Fibroblast of mammary gland (primary cell): ENCODE measurements at places on chromosomes 16 and 17.

- DNase-seq, result no peak
Measured at GRCh38 chr17:3276126-3276525, 22.0 kb downstream of the OR3A1 start.

GRCh38 chr17:63542942-63543821 lies 7.1 kb upstream of the DCAF7 start:
- DNase-seq, result no peak

- DNase-seq, result peak; percentile 92
Measured at GRCh38 chr16:2769675-2770056, 7.4 kb downstream of the ELOB start.

DNA sequence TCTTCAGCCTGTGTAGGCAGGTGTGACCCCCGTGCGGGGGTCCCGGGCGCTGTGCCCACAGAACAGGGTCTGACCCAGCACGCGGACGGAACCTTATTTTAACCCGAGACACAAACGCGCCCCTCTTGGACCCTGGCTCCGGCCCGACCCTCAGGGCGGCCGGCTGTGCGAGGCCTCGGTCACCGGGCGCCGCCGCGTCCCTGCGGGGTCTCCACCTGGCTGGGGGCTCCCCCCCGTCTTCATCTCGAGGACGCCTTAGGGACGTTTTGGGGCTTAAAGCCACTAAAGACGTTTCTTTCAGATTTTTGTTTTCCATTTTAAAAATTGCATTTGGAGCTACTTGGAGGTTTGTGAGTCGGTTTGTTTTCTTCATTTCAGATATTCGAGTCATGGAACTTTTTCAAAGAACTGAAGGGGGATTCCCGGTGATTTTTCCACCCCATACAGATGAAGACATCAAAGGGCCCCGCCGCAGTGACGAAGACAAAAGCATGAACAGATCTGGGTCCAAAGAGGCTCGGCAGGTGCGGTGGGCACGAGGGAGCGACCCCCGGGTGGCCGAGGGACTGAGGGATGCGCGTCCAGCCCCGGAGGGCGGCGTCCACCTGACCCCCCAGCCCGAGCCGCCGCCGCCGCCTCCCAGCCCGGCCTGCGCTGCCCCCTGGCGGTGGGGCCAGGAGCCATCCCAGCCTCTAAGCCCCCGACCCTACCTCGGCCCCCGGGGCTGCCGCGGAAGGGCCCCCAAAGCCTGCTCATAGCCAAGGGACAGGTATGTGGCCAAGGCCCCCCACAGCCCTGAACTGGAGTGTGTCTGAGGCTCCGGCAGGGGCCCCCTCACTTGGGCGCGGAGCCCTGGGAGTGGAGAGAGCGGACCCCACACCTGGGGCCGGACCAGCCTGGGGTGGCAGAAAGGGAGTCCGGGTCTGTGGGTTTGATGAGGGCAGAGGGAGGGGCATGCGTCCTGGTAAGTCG lies 3.8 kb upstream of the CD7 start:
- DNase-seq, result no peak

DNA sequence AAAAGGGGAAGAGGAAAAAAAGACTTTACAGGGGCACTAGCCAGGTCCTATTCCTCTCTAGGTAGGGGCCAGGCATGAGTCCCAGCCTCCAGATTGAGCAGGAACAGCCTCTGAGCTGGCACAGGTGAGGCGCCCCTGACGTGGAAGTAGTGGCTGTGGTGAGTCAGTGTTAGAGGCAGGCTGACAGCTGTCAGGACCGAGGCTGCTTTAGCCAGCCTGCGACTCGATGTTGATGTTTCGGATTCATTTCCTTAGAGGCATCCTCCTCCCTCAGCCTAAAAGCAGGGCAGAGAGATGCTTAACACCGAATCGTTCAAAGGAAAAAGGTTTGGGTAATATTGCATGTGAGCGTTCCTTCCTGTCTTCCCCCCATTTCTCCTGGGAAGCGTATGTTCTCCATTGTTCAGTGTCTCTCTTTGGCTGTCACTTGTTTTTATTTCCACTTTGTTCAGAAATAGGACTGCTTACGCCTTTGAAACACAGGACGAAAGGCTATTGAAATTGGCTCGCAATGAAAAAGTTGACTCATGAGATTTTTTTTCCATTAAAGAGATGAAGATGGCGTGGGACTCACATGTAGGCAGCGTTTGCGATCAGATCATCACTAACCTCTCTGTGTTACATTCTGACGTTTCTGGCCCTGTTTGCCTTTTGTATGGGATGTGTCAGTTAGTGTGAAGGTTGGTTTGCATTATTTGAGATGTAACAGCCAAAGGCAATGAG lies 1.3 kb downstream of the KIAA0513 start:
- DNase-seq, result peak; percentile 83

DNA sequence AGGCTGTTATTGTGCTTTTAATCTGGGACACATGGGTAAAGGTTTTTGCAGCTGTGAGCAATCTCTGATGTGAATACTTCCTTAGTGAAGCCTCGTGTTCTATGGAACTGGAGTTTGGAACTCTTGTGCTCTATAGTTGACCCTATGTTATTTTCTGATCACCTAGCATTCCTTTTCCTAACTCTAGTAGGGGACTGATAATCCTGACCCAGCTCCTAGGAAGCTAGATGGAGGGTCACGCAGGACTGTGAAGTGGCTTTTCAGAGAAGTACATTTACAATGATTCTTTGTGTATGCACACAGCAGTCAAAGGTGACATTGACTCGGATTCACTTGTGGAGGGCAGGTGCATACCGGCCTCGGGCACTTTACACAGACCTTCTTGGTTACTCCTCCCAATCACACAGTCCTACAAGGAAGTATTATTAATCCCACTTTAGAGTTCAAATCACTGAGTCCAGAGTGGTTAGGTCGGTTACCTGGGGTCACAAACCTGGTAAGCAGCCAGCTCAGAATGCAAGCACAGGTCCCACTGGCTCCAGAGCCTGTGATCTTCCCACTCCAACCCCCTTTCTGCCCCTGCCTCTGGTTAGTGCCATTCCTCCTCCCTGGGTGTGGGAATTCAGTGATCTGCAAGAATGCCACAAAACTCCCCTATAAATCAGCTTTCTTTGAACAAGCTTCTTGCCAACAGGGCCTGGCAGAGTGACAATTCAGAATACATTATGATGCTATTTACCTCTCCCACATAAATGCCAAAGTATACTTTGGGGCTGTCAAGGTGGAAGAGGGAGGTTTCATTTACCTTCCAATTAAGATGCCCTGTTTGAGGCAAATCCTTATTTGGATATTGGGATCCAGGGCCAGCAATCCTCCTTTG lies 7.1 kb downstream of the CHD9NB start:
- DNase-seq, result no peak

DNA sequence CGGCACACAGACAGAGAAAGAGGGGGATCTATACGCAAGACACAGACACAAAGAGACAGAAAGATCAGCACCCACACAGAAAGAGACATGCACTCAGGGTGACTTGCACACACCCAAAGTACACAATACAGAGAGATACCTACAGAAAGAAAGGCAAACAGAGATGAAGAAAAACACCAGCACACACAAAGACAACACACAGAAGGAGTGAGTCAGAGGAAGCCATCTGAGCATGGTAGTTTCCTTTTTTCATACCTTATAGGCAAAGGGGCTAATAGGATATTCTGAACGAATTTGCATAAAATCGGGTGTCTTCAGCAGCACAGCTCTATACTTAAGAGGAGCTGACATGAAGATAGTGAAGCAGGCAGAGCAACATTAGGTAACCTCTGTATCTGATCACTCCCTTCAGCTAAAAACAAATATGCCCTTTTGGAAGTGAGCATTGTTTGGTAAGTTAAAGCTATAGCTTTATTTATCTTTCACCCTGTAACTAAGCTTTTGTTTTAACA lies 198.6 kb downstream of the AATF start:
- peak; percentile 8 for DNase-seq

GRCh38 chr17:43471585-43472160 lies 12.1 kb upstream of the DHX8 start:
- DNase-seq, result no peak

GRCh38 chr17:58364270-58364942 lies 12.4 kb upstream of the SUPT4H1 start:
- DNase-seq, result no peak

GRCh38 chr16:56600398-56600999 lies 7.9 kb upstream of the MT2A start:
- peak; percentile 73 for DNase-seq

DNA sequence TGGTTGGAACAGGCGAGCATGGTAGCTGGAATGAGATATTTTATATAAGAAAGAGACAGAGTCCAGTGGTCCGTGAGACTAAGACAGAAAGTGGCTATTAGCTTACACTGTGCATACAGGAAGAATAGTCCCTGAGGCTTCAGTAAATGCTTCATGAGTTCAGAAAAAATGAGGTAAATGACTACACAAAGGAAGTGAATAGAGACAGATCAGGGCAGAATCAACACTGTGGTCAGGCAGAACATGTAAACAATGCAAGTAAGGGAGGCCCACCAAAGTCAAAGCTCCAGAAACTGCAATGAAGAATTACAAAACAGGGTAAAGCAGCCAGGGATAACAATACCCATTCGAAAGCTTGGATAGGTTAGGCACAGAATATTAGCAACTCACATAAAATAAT lies 4.8 kb downstream of the ABCA10 start:
- peak; percentile 50 for DNase-seq

- no peak for DNase-seq
Measured at GRCh38 chr16:500709-501108, 26.8 kb upstream of the CAPN15 start.

- no peak for DNase-seq
Measured at GRCh38 chr17:39376434-39376833, 25.0 kb downstream of the FBXL20 start.

DNA sequence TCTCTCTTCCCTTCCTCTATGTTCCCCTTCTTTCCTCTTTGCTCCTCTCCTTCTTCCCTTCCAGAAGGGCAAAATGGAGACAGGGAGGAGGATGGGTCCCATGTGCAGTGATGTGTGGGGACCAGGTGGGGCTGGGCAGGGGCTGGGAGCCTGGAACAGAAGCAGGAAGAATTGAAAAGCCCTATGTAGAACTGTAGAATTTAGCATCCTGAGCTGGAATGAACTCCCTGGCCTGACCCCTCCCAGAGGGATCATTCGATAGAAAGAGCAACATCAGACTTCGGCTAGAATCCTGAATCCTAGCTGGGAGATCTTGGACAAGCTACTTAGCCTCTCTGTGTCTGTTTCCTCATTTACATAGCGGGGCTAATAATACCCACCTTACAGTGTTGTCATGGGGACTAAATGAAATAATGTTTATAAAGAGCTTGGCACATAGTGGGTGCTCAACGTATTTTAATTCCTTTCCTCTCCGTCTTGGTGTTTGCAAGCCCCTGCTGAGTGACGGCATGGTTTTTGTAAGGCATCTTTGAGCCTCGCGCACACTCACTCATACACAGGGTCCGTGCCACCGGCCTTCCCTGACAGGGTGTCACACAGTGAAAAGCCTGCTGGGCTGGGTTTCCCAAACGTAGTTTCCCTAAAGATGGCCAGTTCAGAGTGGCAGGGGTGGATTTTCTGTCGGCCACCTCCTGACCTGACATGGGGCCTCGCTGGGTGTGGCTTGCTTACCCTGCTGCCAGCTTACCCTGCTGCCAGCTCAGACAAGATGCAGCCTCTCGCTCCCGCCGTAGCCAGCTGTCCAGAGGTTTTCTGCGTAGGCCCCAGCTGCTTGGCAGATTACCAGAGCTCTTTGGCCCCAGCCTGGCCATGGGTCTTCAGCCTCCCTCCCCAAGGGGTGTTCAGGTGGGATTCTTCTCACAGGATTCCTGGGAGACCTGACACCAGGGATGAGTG lies 6.1 kb upstream of the ARHGAP23 start:
- DNase-seq, result no peak

DNA sequence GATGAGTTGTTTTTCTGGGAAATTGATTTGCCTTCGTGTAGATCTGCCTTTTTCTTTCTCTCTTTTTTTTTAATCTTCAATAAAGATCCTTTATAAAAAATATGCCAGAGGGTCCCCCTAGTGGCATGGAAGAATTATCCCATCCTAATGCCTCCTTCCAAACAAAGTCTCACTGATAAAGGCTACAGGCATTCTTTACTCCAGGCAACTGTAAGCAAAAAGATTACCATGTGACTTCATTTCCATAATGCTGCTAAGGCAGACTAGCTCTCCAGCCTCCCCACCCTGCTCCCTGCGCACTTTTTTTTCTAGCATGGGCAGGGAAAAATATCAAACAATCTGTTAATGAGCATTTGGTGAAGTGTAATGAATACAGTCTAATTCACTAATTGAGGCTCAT lies 220.2 kb upstream of the CDH8 start:
- no peak for DNase-seq

DNA sequence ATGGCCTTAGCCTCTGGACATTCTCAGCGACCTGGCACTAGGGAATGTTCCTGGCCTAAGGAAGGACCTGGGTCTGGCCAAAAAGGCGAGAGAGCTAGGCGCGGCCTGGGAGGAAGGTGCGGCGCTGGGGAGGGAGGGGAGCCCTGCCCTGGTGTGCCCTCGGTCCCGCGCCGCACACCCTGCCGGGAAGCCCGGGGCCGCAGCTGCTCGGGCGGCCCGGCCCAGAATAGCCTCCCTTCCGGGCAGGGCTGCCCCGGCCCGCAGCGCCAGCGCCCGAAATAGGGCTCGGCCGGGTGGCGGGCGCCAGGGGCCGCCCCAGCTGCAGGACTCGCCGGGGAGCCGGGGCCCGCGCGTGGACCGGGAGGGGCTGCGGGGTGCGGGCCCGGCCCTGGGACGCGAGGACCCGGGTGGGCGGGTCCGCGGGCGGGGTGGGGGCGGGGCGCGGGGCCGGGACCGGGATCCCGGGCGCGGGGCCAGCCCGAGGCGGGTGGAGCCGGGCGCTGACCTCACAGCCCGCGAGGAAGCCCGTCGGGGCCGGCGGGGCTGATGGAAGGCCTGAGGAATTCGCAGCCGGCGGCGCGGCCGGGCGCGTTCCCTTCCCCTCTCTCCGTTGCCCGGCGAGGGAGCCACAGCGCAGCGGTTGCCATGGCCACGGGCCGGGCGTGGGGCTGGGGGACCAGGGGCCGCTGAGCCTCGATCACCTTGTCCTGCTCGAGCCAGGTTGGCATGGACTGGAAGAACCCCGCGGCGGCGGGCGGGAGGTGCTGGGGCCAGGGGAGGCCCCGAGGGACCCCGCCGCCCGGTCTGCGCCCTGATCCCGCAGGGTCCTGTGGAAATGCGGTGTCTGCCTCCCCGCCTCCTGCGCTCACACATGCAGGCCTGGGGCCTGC lies 18.1 kb downstream of the SOCS3 start:
- peak; percentile 75 for DNase-seq

DNA sequence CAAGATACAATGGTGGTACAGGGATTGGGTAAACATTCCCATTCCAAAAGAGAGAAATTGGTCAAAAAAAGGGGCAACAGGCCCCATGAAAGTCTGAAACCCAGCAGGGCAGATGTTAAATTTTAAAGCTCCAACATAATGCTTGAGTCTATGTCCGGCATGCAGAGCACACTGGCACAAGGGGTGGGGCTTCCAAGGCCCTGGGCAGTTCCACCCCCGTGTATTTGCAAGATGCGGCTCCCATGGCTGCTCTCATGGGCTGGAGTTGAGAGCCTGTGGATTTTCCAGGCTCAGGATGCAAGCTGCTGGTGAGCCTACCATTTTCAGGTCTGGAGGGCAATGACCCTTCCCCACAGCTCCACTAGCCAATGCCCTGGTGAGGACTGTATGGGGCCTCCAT lies 27.9 kb upstream of the RAI1 start:
- no peak for DNase-seq
